MG63 (cell line): ENCODE measurements at places on chromosomes 12 and 14. TPM values are rescaled to one million over a fixed set of nuclear protein-coding genes. Genes with fewer than 3 reads are reported as not detected.

DNA sequence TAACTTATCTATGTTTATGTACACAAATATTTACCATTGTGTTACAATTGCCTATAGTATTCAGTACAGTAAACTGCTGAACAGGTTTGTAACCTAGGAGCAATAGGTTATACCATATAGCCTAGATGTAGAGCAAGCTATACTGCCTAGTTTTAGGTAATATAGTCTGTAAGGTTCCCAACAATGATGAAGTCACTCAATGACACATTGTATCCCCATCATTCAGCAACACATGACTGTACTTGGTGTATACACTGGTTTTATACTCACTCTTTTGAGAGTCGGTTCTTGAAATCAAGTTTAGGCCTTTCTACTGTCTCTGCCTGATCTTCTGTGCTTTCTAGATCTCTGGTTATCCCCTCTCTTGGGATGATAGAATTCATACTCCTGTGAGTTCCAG is 5.5 kb downstream of the RNASE1 start:
- DNase-seq: no peak

GRCh38 chr12:104620837-104621531 is 164.2 kb downstream of the CHST11 start:
- no peak for DNase-seq

GRCh38 chr14:42664190-42664589 is 1057.5 kb downstream of the LRFN5 start:
- no peak for DNase-seq

DNA sequence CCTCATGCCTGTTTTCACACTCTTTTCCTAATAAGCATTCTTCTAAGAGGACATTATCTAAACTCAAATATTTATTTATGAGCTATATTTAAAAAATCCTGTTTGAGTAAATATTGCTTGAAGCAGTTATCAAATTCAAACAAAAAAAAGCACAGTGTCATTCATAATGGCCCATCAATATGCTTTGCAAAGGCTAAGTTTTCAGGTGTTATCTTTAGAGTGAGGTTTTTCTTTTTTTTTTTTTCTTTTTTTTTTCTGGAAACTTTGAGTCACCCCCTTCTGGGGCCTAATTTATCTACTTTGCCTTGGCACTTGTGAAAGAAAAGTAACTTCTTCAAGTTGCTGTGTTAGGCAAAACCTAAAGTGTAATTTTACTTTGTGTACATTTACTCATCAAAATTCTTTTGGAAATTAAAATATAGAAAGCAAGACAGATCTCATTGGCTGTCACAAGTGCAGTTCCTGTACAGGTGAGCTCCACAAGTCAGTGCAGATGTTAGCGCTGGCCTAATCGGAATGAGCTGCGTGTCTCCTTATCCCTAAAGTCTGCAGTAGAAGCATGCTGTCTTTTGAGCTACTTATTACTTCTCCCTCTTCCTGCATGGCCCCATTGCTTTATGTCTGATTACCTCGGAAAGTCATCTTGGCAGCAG is 53.3 kb downstream of the GLT1D1 start:
- no peak for DNase-seq

Gene GPATCH2L
- total RNA-seq: 17.5 and 27.7 TPM in 2 replicates

Gene TGM1
- total RNA-seq: 0.86 and 2.0 TPM in 2 replicates

Gene INSM2
- total RNA-seq: not detected in 2 replicates

- DNase-seq: peak; percentile 12
These were observed 59.2 kb upstream of the TSPAN8 start for GRCh38 chr12:71216725-71217579.

Gene SLC8A3
- not detected in 2 replicates for total RNA-seq

GRCh38 chr12:84627593-84627992 is 285.0 kb downstream of the SLC6A15 start:
- no peak for DNase-seq

DNA sequence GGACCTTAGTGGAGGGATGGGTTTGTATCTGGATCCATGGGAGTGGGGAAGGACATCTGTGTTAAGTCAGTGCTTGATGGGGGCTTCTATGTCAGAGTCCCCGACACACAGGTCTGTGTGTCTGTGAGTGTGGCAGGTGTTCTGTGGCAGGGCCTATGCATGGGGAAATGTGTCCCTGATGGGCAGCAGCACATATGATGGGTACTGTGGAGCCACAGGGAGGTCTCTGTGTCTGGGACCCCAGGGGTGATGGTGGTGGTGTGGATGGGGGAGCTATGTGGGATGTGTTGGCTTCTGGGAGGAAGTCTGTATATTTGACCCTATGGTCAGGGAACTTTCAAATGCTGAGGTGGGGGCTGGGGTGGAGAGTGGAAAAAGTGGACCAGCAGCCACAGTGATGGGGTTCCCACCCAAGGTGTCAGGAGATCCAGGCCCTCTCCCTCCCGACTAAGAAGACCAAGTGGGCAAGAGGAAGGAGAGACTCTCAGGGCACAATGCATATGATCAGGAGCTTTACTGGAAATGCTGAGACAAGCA is 16.5 kb downstream of the KRT7 start:
- DNase-seq: no peak

- DNase-seq: no peak
These were observed 8.6 kb downstream of the ACADS start for GRCh38 chr12:120734210-120734609.

Gene KLRC4
- not detected in 2 replicates for total RNA-seq

- DNase-seq: peak; percentile 57
These were observed at the start of gene EFS for GRCh38 chr14:23365036-23365731. TSS of gene EFS (minus strand) at chr14:23365172. CDS start at chr14:23365025, 147 bp downstream.

DNA sequence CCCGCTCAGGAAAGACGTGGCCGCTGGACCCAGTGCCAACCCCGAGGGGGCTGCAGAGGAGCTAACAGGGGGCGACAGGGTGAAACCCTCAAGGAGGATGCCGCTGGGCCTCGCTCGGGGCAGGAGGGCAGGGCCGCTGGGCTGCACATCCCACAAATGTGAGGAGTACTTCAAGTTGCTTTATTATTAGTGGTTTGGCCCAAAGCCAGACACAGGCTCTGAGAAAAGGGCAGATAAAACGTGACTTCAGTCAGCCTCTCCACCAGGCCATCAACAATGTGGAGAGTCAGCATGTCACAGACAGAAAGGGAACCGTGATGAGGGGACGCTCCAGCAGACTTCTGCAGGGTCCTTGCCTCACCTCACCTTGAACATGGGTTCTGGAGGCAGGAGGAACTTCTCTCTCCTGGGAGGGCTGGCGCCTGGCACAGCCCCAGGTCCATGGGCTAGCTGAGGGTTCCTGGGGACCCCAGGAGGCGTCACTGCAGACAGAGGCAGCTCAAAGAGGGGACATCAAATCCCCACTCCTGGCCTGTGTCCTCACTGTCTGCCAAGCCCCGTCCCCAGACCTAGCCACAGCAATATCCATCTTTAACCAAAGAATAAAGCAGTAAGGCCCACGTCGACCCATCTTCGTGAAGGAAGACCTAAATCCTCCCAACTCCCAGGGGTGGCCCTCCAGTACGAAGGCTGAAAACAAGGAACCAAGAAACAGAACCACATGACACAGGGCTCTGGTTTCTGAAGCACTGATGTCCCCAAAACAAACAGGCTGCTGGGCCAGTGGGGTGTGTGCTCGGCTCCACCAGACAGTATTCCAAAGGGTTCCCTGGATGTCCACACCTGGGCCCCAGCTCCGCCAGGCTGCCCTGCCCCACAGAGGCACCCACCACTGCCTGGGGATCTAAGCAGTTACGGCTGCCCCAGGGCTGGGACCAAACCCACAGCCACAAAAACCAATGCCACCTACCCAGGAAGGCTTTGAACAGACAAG is 35.1 kb downstream of the CCDC85C start:
- DNase-seq: no peak

Gene ARG2
- total RNA-seq: 1.4 and 3.6 TPM in 2 replicates

DNA sequence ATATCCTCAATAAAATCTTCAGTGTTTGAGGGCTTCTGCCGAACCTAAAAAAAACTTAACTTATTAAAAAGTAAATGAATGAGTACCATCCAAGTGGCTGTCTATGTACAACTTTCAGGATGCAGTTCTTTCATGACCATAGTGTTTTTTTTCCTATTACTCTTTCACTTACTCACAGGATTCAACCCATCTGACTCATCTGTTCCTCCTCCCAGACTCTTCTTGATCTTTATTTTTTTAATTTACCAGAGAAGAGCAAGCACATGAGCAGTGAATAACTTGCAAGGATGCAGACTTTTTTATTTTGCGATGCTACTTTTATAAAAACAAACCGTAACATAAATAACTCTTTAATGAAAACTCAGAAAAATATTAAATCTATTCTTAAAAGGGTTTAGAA is 24.5 kb downstream of the RECQL start:
- DNase-seq: no peak

Gene MAP3K9
- total RNA-seq: 0.17 and 0.76 TPM in 2 replicates

DNA sequence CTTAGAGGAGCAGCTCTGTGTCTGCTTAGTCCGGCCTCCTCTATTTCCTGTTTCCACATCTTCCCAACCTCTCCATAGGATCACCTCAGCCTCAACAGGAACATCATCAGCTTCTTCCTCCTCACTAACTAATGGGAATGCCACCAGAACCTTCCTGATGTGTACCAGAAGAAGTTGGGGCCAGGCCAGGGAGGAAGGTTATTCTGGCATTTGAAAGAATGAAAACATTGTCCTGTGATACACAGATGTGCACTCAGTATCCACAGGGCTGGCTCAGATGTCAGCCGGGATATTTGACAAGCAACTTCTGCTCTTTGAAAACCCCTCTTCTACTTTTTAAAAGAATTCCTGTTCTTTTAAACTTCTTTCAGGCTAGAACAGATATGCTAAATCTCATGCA is 63.6 kb downstream of the TMEM30B start:
- no peak for DNase-seq

Gene KRT85
- not detected in 2 replicates for total RNA-seq

Gene KERA
- total RNA-seq: not detected in 2 replicates

GRCh38 chr14:50932592-50933495 is 11.4 kb downstream of the PYGL start:
- DNase-seq: no peak

Gene NYNRIN
- 0.30 TPM in 1 of 2 replicates, not detected in the other for total RNA-seq

GRCh38 chr14:103126088-103126872 is 3.0 kb downstream of the TNFAIP2 start:
- DNase-seq: no peak

Gene HCAR3
- not detected in 2 replicates for total RNA-seq

GRCh38 chr12:67634303-67634761 is 14.2 kb upstream of the DYRK2 start:
- no peak for DNase-seq

Gene PTCSC3
- not detected in 2 replicates for total RNA-seq

GRCh38 chr12:53324113-53324778 is 2.8 kb upstream of the AAAS start:
- no peak for DNase-seq

Gene TMEM19
- total RNA-seq: 30.5 and 47.5 TPM in 2 replicates

GRCh38 chr14:89922031-89922907 is 32.3 kb downstream of the EFCAB11 start:
- no peak for DNase-seq

GRCh38 chr14:33515441-33515840 is 435.4 kb downstream of the EGLN3 start:
- no peak for DNase-seq

DNA sequence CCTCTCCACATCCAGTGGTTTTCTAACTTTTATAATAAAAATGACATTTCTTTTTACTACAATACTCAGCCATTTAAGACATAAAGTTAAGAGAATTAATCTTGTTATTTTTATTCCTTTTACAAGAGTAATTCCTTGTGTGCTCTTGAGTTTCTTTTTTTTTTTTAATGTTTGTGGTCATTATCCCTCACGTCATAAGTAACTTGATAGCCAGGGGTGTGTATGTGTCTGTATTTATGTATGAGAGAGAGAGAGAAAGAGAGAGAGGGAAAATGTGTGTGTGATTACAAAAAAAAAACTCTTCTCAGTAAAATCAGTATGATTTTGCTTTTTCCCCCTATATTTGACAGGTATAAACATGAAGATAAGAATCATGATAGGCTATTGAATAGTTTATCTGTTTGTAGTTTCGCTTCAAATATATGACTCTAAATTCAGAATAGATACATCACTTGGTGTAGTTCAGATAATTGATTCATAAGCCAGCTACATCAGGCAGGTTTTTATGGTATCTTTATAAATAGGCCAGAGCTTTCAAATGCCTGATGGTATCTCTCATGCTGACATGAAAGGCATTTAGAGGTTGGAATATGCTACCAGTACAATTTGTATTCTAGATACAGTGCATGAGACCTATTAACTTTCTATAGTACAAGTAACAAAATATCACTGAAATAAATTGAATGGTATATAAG is 34.9 kb downstream of the RERGL start:
- DNase-seq: no peak

DNA sequence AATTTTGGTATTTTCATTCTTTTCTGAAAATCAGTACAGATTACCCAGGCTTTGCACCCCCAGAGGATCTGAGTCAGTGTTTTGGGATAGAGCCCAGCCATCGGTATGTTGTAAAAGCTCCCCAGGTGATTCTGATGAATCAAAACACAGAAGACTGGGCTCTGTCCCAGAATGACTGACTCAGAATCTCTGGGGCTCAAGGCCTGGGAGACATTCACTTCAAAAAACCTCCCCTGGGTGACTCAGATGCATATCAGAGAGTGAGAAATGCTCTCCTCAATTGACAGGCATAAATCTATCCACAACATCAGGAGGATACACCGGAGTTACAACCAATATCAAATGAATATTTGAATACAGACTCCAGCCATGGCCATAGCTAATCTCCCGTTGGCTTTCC is 32.6 kb downstream of the SLC35F4 start:
- peak; percentile 84 for DNase-seq

DNA sequence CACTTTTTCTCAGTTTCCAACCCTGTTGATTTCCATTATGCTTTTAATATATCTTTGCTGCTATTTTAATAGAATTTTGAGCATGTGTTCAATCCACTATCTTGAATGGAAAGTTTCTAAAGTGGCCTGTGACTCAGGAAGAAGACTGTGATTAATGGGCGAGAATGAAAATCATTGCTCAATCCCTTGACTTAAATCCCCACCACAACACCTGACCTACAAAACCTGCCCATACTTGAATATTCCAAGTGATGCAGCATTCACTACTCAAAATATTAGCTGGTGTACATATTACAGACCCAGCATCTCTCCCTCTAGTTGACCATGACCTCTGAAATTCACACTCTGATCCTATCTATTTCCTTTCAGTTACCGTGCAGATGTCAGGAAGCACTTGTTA is 1.3 kb upstream of the OAS3 start:
- no peak for DNase-seq

DNA sequence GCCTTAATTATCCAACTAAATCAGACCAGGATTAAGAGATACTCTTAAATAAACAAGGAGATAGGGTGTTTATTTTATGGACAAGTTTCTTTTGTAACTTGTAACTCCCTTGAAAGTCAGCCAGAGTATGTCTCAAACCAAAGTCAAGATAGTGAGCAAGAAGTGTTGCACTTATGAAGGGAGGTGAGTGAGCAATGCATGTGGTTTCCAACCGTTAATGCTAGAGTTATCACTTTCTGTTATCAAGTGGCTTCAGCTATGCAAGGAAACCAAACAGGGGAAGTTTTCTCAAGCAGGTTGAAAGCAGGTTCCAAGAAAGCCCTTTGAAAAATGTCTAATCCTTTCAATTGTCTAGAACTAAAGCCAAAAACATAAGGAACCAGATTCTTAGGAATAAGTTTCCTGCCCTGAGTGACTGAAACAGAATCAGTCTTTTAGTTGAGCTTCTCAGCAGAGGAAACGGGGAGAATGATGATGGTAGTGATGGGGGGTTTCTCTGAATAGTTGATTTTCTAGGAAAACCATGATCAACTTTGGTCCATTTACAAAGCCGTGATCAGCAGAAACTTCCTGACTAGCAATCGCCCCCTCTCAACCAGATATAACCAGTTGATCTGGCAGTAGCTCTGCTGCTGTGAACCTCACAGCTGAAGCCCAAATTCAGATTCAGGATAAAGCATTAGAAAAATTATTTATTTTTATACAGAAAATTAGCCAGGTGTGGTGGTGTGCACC is 128.4 kb downstream of the DAD1 start:
- no peak for DNase-seq

Gene TSPAN11
- total RNA-seq: 1.0 and 1.2 TPM in 2 replicates

Gene ACADS
- total RNA-seq: 6.4 and 7.5 TPM in 2 replicates
